ENCODE measurements at places on chromosomes 5 and 9.

DNA sequence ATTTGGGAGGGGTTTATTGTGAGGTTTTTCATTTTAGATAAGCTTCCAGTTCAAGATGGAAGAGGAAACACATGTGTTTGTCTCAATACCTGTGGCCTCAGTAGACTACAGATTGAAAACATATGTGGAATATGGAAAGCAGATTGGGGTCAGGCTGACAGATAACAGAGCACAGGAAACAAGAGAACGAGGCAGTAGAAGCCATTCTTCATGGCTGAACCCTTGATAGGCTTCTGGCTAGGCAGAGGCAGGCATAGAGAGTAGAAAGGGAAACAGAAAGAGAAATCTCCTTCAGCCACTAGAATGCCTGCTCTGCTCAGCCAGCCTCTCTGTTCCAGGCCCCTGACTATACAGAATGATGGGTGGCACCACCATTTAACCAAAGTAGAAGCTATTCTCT is 152.5 kb downstream of the MUSK start:
- no peak for DNase-seq

GRCh38 chr9:81314490-81314889 is 374.9 kb downstream of the TLE1 start:
- no peak for DNase-seq

- no peak for DNase-seq
These were observed 592.2 kb downstream of the ANXA1 start for GRCh38 chr9:73743826-73744225.

GRCh38 chr5:109412981-109413402 is 3.2 kb upstream of the PJA2 start:
- no peak for DNase-seq

DNA sequence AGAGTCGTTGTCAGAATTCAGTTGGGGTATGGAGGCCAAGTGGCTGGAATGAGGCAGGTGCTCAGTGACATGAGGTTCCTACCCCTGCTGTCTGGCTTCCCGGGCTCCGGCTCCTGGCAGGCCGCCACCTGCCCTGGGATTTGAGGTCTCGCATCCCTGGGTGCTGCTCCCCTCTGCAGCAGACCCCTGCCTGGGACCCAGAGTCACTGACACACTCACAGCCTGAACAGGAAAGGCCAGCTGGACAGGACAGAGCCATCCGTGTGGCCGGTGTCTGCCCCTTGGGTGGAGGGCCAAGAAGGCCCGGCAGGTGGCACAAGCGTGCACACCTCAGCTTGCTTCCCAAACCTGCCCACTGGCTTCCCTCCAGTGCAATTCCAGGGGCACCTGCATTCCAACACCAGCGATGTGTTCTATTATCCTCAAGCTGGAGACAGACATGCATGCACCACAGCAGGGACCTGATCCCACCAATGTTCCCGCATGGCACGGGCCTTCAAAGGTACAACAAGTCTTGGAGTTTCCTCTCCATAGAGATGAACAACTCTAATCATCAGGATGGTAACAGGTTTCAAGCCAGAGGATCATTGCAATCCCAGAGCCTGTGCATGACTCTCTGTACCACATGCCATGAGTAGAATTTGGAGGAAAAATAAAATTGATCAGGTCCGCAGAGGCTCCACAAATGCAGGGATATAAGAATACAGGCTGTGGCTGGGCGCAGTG is 45.6 kb upstream of the RNF130 start:
- DNase-seq = no peak

- DNase-seq = no peak
These were observed 78.0 kb downstream of the AMBP start for GRCh38 chr9:114000063-114000454.

DNA sequence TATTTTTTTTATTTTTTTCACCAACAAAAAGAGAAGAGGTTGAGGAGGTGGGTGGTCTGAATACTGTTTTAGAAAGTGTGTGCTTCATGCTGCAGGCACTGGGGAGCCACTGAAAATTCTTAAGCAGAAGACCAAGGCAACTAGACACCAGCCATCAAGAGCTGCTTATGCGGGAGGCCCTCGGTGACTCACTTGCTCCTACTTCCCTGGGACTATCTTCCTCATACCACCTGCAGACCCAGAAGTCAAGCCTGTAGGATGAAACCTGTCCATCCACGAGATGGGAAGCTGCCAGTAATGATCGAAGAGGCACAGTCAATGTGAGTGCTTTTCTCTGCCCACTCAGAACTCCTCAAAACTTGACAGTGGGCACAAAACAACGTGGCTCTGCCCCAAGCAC is 125.8 kb upstream of the SLC44A1 start:
- no peak for DNase-seq

DNA sequence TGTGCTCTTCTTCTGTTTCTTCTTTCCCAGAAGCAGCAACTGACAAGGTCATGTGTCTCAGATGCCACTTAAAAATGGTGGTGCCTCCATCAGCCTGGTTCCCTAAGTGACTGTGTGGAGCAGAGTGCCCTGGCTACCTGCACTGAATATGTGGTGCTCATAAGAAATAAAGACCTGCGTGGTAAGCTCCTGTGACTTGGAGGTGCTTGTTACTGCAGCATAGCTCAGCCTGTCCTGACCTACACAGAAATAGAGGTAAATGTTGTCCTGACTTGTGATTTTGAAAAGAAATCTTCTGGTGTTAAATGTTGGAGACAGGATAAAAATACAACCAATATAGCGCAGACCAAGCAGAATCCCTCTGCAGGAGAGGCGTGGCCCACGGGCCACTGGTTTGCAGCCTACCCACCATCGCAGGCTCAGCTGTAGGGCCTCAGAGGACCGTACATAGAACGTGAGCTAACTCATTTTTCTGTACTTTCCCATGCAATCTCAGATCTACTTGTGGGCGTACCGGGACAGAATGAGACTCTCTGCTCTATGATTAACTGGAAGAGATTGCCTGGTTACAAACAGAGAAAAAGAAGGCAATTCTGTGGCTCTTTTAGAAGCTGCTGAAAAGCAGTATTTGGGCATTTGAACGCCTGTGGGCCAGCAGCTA is 79.4 kb upstream of the UNC5A start:
- DNase-seq = no peak

GRCh38 chr5:142587354-142587965 is 98.4 kb downstream of the FGF1 start:
- DNase-seq = no peak

DNA sequence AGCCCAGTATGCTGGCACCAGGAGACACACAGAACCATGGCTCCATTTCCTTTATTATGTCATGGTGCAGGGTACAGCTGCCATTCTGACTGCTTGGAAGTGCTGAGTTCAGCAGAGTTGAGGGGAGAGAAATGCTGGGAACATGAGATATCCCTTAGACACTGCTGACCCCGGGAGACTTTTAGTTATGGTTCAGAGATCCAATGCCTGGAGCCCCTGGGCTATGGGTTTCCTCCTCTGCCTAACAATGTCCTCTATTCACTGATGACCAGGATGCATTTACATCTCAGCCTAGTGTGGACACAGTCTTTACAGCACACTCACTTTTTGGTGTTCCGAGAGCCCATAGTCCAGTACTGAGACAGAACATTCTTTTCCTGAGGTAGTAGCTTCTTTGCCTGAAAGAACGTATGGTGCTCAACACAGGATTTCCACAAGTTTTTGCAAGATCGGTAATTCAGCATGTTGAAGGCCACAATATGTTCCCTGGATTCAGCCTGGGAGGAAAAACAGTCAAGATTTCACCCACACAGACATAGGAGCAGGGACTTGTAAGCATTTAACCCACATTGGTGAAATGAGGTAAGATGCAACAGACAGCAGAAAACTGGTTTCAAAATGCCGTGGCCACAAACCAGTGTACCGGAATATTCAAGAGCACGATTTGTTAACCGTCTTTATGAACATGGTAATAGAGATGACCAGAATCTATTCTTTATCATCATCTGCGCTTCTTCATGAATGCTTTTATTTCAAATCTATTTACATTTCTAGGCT is 71.3 kb downstream of the PTPN3 start:
- DNase-seq = no peak

GRCh38 chr9:16267281-16268066 is 603.0 kb downstream of the BNC2 start:
- no peak for DNase-seq

GRCh38 chr9:125750627-125751011 is 3.4 kb downstream of the PBX3 start:
- DNase-seq = no peak

DNA sequence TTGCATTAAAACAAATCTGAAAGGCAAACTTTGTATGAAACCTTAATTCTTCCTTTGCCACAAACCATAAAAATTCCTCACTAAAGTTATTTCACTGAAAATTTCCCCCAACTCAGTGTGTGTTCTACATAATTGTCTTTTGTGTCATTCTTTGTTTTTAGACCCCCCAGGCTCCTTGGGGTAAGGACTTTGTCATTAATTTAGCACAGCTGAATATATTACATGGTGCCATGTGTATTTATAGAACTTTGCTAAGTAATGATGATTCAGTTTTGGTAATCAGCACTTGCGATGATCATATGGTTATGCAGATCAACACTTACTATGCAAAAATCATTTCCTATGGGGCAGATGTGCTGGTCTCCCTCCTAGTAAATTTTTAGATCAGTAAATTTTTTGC is 712.1 kb upstream of the MEF2C start:
- DNase-seq = no peak

DNA sequence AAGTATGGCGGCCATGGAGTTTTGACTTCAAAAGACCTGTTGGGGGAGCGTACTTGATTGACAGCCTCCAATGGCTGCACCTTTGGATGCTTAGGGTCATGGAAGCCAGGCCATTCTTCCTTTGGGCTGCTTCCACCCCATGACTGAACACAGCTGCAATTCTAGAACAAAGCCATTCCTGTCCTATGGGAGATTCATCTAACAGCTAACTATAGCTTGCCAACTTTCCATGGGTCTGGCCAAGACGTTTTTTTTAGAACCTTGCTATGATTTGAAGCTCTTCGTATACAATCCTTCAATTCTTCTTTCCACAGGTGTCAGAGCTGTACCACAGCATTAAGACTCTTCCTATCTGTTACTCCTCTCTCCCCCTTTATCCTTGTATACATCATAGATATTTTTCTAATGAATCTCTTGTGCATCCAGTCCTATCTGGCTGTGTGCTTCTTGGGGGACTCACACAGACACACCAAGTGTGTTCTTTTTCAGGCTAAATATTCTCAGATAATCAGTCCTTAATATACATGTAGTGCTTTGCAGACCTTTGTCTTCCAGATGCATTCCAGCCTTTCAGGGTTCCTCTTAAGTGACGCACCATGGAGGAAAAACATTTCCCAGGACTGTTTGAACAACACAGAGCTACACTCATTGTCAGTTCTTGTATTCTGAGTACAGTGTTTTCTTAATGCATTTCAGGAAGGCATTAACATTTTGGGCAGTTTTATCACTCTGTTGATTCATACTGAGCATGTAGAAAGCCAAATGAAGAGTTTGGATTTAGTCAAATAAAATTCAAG is 198.9 kb downstream of the TAF11L14 start:
- DNase-seq = no peak

DNA sequence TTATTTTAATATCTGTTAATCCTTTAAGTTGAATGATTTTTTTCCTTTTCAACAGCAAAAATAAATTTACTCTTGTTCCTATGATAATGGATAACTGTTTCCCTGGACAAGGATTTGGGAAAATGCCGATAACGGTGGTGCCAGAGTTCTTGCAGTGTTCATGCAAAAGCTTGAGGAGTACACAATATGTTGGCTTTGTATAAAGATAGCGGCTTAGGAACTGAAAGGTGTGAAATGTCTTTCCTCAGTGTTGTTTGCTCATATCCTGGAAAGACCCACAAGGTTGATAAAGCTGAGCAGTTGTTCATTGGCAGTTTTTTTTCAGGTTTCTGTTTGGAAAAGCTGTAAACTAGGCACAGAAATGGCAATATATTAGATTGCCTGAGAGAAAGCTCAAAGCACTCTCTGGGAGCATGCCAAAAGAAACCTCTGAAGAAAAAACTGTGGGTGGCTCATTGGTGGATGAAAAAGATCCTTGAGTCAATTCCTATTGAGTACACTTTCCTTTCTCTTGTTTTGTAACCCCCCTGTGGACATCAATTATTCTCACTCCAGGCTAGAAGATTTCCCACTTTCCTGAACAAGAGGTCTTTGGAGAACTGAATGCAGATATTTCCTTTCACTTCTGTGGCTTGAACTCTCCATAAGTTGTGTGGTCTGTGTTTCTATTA is 117.2 kb upstream of the RGMB start:
- no peak for DNase-seq

DNA sequence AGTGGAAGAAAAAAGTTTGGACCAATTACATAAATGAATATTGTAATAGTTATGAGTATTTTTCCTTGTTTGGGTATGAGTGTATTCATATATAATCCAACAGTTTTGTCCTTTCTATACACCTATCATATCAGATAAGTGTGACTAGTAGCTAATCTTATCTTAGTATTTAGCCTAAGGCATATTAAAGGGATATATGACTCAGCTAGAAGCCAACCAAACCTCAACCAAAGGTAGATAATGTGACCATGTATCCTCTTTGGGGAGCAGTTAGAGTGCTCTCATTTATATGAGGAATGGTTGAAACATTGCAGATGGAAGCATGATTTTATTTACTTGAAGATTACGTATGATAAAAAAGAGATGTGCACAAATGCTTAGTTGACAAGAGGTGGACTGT is 370.0 kb upstream of the CTNND2 start:
- DNase-seq = no peak

DNA sequence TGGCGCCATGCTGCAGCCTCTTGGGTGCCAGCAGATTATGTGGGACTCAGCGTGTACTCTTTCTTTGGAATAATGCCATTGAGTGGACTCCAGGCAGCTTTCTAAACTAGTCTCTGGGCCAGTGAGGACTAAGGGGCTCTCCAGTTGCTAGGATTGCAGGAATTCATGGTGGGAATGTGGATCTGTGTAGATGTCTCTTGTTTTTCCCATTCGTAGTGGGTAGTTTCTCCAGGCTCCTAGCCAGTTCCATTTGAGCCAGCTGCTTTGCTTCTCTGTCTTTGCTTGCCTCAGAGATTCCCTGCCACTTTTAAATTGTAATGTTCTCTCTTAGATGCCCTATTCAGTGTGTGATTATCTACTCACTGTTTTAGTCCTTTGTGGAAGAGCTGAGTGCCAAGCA is 42.6 kb downstream of the SLF1 start:
- DNase-seq = no peak

GRCh38 chr9:118595719-118596305 is 773.4 kb downstream of the BRINP1 start:
- no peak for DNase-seq

- DNase-seq = no peak
These were observed 23.3 kb upstream of the ZSWIM6 start for GRCh38 chr5:61308712-61309111.

DNA sequence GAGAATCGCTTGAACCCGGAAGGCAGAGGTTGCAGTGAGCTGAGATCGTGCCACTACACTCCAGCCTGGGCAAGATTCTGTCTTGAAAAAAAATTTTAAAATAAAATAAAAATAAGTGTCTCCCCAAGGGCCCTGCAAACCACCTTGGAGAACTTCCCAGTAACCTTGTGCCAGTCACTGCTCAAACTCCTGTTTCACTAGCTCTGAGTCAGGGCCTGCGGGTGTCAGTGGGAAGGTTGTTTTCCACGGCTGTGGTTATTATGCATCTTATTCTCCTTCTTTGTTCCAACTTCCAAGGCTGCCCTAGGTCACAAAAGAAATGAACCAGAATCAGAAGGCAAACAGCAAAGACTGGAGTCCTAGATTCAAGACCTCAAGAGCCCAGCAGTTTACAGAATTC is 246.7 kb downstream of the ADAMTSL1 start:
- DNase-seq = no peak

GRCh38 chr5:90056911-90057705 is 352.4 kb downstream of the CETN3 start:
- DNase-seq = no peak

GRCh38 chr5:76787237-76787636 is 31.6 kb upstream of the F2RL1 start:
- DNase-seq = no peak

Measured in GDM1 (cell line).